RWPE1 (cell line): ENCODE measurements at places on chromosomes 2 and 18.

DNA sequence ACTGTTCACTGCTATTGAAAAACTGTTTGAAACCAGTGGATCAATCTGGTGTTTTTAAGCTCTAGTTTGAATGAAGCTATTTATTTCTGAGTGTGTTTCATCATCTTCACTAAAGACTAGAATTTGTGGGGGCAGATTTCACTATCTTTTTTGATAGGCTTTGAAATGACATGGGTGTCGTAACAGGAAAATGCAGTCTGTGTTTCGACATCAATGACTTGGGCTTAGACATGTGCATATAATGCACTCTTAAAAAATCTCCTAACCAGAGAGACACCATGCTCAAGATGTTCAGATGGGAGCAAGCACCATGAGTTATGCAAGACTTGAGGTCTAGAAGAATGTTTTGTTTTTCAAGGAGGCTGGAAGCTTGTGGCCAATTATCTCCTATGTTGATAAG is 221.6 kb downstream of the GPD2 start:
- no peak for DNase-seq

- no peak for DNase-seq
Measured at GRCh38 chr2:95049961-95050360, 24.5 kb downstream of the MAL start.

GRCh38 chr2:107002735-107003134 is 116.8 kb upstream of the ST6GAL2 start:
- DNase-seq: no peak

- DNase-seq: no peak
Measured at GRCh38 chr2:239833269-239834109, 191.7 kb downstream of the NDUFA10 start.

GRCh38 chr2:132669908-132670495 is at the start of gene LYPD1:
Gene LYPD1 (minus strand): TSS chr2:132670205. CDS start chr2:132669932, 273 bp downstream.
- DNase-seq: no peak

GRCh38 chr2:163471947-163472346 is 263.9 kb downstream of the FIGN start:
- no peak for DNase-seq

GRCh38 chr18:56522816-56523215 is 115.6 kb downstream of the TXNL1 start:
- DNase-seq: no peak

- DNase-seq: no peak
Measured at GRCh38 chr18:8142932-8143331, 466.3 kb upstream of the RAB12 start.
